ENCODE measurements at places on chromosomes 7 and 10.

DNA sequence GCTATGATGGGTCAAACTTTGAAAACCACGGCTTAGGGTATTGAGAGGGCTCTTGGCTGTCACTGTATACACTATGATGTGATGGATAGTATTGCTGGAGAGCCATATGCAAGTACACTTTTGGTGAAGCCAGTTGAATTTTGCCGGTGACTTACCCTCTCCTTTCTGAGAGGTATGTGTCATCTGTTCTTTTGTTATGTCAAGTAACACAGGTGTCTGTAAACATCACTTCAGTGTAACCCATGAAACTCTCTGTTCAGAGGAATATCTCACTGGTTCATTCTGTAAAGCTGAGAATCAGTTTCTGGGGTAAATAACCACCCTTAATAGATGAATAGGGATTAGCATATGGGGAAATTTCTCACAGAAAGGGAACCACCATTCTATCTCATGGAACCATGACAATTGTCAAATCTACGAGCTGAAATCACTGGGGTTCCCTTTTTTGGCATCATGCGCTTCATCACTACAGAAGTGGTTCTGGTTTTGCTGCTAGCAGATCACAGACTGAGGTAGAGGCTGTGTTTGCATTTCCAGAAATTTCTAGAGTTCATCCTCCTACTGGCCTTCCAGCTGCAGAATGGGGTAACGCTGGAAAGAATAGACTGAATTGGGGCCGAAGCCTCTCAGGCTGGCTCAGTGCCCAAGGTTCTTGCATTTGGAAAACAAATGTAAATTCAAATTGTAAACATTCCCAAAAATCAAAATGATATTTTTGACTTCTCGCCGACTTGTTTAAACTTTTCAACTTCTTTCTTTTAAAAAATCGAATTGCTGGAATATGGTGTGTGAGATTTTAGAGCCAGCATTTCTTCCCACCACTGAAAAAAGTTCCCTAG is 83.3 kb upstream of the CREB5 start:
- DNase-seq, result no peak

DNA sequence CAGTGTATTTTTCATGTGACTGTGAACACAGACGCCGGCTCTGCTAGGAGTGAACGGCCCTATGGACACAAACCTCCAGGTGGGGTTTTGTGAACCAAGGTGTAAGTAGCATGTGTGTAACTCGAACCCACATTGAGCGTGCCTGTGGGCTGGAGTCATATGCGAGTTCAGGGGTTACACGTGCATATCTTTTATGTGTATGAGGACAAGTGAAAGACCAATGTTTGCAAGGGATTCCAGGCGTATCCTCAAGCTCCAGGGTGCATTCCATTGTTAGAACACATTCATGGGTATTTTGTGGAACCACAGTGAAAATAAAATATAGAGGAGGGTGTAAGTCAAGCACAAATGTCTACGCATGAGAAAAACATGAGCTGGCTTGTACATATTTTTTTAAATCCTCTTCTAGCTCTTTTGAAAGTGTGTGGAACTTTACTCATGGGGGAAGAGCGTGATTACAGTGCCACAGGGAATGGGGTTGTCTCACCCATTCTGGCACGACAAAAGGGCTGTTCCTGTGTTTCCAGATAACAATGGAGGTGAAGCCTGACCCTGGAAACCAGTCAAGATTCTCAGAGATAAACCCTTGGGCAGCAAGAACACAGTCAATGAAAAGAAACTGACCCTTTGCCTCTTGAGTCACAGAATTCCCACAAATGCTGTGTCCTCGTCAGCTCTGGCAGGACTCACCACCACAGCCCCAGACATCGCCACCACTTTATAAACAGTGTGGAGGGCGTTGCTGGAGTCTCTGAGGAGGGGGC is 37.0 kb upstream of the GOT1 start:
- no peak for DNase-seq

DNA sequence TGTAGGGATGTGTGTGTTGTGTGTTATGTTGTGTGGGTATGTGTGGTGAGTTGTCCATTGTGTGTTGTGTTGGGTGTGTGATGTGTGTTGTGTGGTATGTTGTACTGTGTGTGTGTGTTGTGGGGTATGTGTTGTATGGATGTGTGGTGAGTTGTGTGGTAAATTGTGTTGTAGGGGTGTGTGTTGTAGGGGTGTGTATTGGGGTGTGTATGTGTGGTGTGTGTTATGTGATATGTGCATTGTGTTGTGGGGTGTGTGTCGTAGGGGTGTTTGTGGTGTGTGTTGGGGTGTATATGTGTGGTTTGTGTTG is 97.8 kb upstream of the PODXL start:
- no peak for DNase-seq

- no peak for DNase-seq
Observed at GRCh38 chr7:154371424-154371823, 319.2 kb downstream of the DPP6 start.

GRCh38 chr10:124244256-124244877 is 151.0 kb upstream of the CHST15 start:
- DNase-seq, result no peak

GRCh38 chr10:50883629-50884028 is 1.8 kb downstream of the A1CF start:
- no peak for DNase-seq
